ENCODE measurements at places on chromosomes 3 and 15.

GRCh38 chr3:167918686-167919085 is 177.0 kb downstream of the GOLIM4 start:
- no peak overlapping the region for H3K4me3 ChIP-seq
- H3K27ac ChIP-seq = no peak overlapping the region
- no peaks in the 10 kb centered on the region for H3K27me3 ChIP-seq
- peak; percentile 27 for DNase-seq
- no peaks in the 10 kb centered on the region for H3K4me1 ChIP-seq

DNA sequence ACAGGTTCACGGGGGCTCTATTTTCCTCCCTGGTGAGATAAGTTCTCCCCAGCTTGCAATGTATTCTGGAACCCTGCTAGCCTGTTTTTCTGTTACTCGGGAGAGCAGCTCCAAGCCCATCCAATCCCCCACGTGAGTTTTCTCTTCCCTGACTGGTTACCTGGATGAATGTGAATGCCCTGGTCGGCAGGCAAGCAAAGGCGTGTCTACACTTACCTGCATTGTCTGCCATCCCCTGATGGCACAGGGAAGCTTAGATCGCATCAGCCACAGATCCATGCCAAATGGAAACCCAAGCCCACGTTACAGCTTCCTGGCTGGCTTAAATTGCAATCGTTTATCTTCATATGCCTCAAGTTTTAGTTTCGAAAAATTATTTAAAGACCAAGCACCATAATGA is 149.9 kb downstream of the FOXP1 start:
- peaks cover 19% of the 10 kb centered on the region for H3K4me1 ChIP-seq
- DNase-seq = no peak
- no peaks in the 10 kb centered on the region for H3K36me3 ChIP-seq
- no peak overlapping the region for H3K4me3 ChIP-seq
- no peaks in the 10 kb centered on the region for H3K27me3 ChIP-seq
- H3K27ac ChIP-seq = no peak overlapping the region

DNA sequence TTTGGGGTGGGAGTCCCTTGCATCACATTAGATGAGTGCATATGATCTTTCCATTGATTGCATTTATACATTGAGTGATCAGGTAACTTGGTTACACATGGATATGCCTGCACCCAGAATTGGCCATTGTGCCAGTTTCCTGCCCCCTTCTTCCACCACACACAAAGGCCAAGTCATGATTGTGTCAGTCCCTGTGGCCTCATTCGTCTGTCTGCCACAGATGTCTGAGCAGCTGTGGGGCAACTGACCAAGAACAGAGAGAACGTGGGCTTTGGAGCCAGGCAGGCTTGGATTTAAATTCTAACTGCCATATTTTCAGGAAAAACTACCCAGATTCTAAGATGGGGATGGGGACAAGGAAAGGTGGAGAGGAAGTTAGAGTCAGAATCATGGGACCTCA is 27.0 kb downstream of the CCNL1 start:
- H3K4me1 ChIP-seq = peaks cover 77% of the 10 kb centered on the region
- no peaks in the 10 kb centered on the region for H3K36me3 ChIP-seq
- no peak overlapping the region for H3K27ac ChIP-seq

DNA sequence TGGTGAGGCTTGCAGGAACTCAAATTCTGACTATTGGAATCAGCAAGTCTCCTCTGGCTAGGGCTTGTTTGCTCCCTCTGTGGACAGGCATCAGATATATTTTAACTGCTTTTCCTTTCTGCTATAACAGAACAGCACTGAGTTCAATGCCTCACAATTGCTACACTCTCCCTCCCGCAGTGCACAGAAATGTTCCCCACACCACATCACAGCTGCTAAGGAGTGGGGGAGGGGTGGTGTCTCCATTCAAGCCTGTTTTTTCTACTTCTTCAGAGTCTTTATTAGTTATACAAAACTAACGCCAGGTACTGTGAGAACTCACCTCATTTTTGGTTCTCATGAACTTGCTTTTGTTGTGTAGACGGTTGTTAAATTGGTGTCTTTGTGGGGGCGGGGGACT is 68.5 kb downstream of the BCHE start:
- H3K27me3 ChIP-seq = no peaks in the 10 kb centered on the region
- H3K4me3 ChIP-seq = no peak overlapping the region
- no peaks in the 10 kb centered on the region for H3K4me1 ChIP-seq
- H3K36me3 ChIP-seq = no peaks in the 10 kb centered on the region

- no peaks in the 10 kb centered on the region for H3K27me3 ChIP-seq
- no peaks in the 10 kb centered on the region for H3K4me1 ChIP-seq
Measured at GRCh38 chr3:123952844-123953520, 8.0 kb downstream of the CCDC14 start.

GRCh38 chr3:187327845-187328244 is 36.3 kb upstream of the MASP1 start:
- H3K4me1 ChIP-seq = no peaks in the 10 kb centered on the region
- no peaks in the 10 kb centered on the region for H3K36me3 ChIP-seq
- DNase-seq = no peak
- H3K27me3 ChIP-seq = peaks cover 9% of the 10 kb centered on the region
- no peak overlapping the region for H3K27ac ChIP-seq
- no peak overlapping the region for H3K4me3 ChIP-seq

- H3K4me3 ChIP-seq = peak overlapping the region; percentile 90
- no peaks in the 10 kb centered on the region for H3K27me3 ChIP-seq
- no peaks in the 10 kb centered on the region for H3K36me3 ChIP-seq
Measured at GRCh38 chr15:72472992-72473610, 1.0 kb upstream of the ARIH1 start.

- H3K27me3 ChIP-seq = no peaks in the 10 kb centered on the region
- no peak for DNase-seq
- H3K4me1 ChIP-seq = peaks cover 8% of the 10 kb centered on the region
- no peak overlapping the region for H3K27ac ChIP-seq
- H3K36me3 ChIP-seq = no peaks in the 10 kb centered on the region
Measured at GRCh38 chr3:52836986-52837385, 2.2 kb upstream of the MUSTN1 start.

GRCh38 chr15:47265686-47266085 is 451.6 kb upstream of the SEMA6D start:
- no peaks in the 10 kb centered on the region for H3K27me3 ChIP-seq
- no peaks in the 10 kb centered on the region for H3K36me3 ChIP-seq
- H3K4me1 ChIP-seq = no peaks in the 10 kb centered on the region
- no peak overlapping the region for H3K4me3 ChIP-seq

- no peak overlapping the region for H3K4me3 ChIP-seq
- no peak for DNase-seq
Measured at GRCh38 chr3:122945230-122945629, 82.3 kb downstream of the SEMA5B start.

DNA sequence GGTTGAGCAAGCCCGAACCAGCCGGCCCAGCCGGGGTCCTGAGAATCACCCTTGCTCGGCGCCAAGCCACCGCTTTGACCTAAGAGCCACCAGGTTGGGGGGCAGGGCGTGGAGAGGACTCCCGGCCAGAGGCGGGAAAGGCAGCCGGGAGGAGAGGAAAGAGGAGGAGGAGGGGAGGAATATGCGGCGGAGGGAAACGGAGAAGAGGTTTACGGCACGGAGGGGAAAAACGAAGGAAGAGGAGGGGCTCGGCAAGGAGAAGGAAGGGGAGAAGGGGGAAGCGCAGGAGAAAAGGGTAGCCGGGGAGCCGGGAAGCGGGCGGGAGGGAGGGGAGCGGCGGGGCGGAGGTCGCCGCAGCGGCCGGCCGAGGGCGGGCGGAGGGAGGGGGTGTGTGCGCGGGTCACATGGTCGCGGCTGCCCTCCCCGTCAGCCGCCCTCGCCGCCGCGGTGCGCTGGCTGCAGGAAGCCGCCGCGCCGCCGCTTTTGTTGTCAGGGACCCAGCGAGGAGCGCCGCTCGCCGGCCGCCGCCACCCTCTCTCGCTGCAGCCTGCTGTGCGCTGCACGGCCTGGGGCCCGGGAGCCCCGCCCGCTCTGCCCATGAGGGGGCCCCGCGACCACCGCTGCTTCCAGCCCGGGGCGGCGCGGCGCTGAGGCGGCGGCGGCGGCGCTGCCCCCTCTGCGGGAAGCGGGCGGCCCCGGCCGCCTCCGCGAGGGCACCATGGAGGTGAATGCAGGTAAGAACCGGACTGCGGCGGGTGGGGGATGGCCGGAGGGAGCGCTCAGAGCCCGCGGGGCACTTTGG is at the start of gene NR1D2:
TSS of gene NR1D2 (plus strand) at position 426 of the 802 bp plus-strand sequence. CDS start at position 719, 293 bp downstream.
- H3K4me1 ChIP-seq = peaks cover 19% of the 10 kb centered on the region
- no peaks in the 10 kb centered on the region for H3K36me3 ChIP-seq
- peak; percentile 57 for DNase-seq
- H3K27me3 ChIP-seq = peaks cover 6% of the 10 kb centered on the region

DNA sequence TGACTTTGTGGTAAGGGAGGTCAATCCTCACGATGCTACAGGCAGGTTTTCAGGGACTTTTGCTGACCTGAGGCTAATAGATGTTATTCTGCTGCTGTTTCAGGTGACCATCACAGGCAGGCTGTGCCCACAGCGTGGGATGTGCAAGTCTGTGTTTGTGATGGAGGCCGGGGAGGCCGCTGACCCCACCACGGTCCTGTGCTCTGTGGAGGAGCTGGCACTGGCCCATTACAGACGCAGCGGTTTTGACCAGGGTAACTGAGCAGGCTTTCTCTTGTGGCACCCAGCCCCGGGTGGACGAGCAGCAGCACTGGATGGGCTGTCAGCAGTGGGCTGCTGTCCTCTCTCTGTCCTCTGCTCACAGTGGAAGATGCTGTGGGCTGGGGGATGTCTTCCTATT is 22.0 kb downstream of the FAN1 start:
- H3K36me3 ChIP-seq = peaks cover 28% of the 10 kb centered on the region
- H3K27me3 ChIP-seq = no peaks in the 10 kb centered on the region
- no peak overlapping the region for H3K4me3 ChIP-seq
- no peak for DNase-seq
- peaks cover 37% of the 10 kb centered on the region for H3K4me1 ChIP-seq
- H3K27ac ChIP-seq = no peak overlapping the region

DNA sequence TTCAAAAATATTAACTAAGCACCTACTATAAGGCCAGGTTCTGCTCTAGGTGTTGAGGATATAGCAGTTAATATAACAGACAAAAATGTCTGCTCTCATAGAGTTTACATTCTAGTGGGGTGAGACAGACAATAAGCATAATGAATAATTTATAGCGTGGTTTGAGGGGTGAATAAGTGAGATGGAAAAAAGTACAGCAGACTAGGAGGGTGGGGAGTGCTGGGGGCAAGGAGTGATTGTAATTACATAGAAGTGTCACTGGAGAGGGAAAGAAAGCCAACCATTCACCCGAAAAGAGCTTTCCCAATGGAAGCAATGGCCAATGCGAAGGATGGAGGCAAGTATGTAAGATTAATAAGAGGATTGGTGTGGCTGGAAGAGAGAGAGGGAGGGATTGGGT is 552.9 kb upstream of the KCNMB2 start:
- peaks cover 4% of the 10 kb centered on the region for H3K4me1 ChIP-seq
- H3K36me3 ChIP-seq = no peaks in the 10 kb centered on the region
- H3K4me3 ChIP-seq = no peak overlapping the region
- DNase-seq = peak; percentile 57
- H3K27me3 ChIP-seq = no peaks in the 10 kb centered on the region

GRCh38 chr3:197495059-197495455 is 60.7 kb downstream of the BDH1 start:
- H3K4me3 ChIP-seq = no peak overlapping the region
- no peak for DNase-seq
- no peaks in the 10 kb centered on the region for H3K36me3 ChIP-seq

GRCh38 chr15:38041576-38041975 is 107.1 kb downstream of the TMCO5A start:
- H3K27me3 ChIP-seq = no peaks in the 10 kb centered on the region
- no peak overlapping the region for H3K4me3 ChIP-seq
- H3K27ac ChIP-seq = no peak overlapping the region
- H3K4me1 ChIP-seq = peaks cover 26% of the 10 kb centered on the region
- peak; percentile 62 for DNase-seq

GRCh38 chr3:57919987-57920386 is 88.2 kb upstream of the FLNB start:
- no peak overlapping the region for H3K4me3 ChIP-seq
- peaks cover 5% of the 10 kb centered on the region for H3K4me1 ChIP-seq
- peaks cover 18% of the 10 kb centered on the region for H3K36me3 ChIP-seq
- no peak overlapping the region for H3K27ac ChIP-seq

- no peak for DNase-seq
- H3K27ac ChIP-seq = peak overlapping the region; percentile 96
- H3K4me1 ChIP-seq = peaks cover 29% of the 10 kb centered on the region
- H3K36me3 ChIP-seq = no peaks in the 10 kb centered on the region
- no peaks in the 10 kb centered on the region for H3K27me3 ChIP-seq
Measured at GRCh38 chr3:49410846-49411534, 786 bp downstream of the RHOA start.

- peak; percentile 94 for DNase-seq
- H3K4me3 ChIP-seq = no peak overlapping the region
- no peaks in the 10 kb centered on the region for H3K36me3 ChIP-seq
- H3K4me1 ChIP-seq = peaks cover 23% of the 10 kb centered on the region
- H3K27ac ChIP-seq = peak overlapping the region; percentile 28
- H3K27me3 ChIP-seq = no peaks in the 10 kb centered on the region
Measured at GRCh38 chr3:42179110-42179725, 86.8 kb downstream of the CCK start.

DNA sequence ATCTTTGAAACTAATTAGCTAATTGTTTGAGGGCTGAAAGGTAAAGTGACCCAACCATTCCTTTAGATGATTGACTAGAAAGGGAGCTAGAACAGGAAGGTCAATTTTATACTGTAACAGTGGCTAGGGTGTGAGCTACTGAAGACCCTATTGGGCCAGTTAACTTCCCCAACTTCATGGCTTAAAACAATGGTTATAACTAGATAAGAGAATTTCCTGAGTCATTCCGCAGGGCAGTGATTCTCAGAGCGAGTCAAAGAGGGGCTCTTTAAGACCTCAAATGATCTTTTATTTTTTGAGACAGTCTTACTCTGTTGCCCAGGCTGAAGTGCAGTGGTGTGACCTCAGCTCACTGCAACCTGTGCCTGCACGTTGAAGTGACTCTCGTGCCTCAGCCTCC is 33.7 kb upstream of the TTBK2 start:
- no peak for DNase-seq
- H3K4me1 ChIP-seq = no peaks in the 10 kb centered on the region
- H3K4me3 ChIP-seq = no peak overlapping the region
- no peaks in the 10 kb centered on the region for H3K27me3 ChIP-seq

- no peaks in the 10 kb centered on the region for H3K27me3 ChIP-seq
- H3K36me3 ChIP-seq = peaks cover 53% of the 10 kb centered on the region
- peaks cover 12% of the 10 kb centered on the region for H3K4me1 ChIP-seq
- no peak for DNase-seq
- no peak overlapping the region for H3K4me3 ChIP-seq
Measured at GRCh38 chr3:30646181-30646876, 39.9 kb downstream of the TGFBR2 start.

DNA sequence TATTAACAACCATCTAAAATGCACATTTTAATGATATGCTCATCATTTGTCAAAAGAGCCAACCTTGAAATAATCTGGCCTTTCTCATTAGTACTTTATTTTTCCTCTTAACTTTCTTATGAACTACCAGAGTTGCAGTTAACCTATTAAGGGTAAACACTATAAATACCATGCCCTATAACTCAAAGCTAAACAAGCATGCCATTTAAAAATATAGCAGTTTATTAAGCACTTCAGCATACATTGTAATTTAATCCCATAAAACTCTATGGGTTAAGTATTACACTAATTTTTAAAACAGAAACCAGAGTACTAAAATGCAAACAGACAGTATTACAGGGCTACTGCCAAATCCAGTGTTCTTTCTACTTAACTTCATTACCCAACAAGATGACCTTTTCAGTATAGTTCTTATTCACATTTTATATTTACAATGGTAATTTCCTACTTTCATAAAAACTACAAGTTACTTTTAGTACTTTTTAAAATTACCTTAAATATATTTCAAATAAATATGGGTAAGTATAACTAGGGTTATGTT is 11.8 kb downstream of the NPTN start:
- no peak overlapping the region for H3K4me3 ChIP-seq
- no peaks in the 10 kb centered on the region for H3K27me3 ChIP-seq
- H3K4me1 ChIP-seq = peaks cover 8% of the 10 kb centered on the region
- no peak overlapping the region for H3K27ac ChIP-seq
- no peak for DNase-seq

- no peaks in the 10 kb centered on the region for H3K36me3 ChIP-seq
- H3K4me1 ChIP-seq = peaks cover 19% of the 10 kb centered on the region
- DNase-seq = peak; percentile 99
- H3K27ac ChIP-seq = peak overlapping the region; percentile 98
Measured at GRCh38 chr3:159765030-159765859, 223.4 kb upstream of the IL12A start.
